Dorsolateral prefrontal cortex (tissue), 122 donors: ENCODE measurements at places on chromosomes 5 and 9.

- DNase-seq: no peak
Measured at GRCh38 chr5:127431977-127432585, 85.4 kb upstream of the PRRC1 start.

- DNase-seq: no peak
Measured at GRCh38 chr5:152151940-152152339, 227.3 kb upstream of the GLRA1 start.

- no peak for DNase-seq
Measured at GRCh38 chr9:12906646-12907045, 131.8 kb downstream of the LURAP1L start.

DNA sequence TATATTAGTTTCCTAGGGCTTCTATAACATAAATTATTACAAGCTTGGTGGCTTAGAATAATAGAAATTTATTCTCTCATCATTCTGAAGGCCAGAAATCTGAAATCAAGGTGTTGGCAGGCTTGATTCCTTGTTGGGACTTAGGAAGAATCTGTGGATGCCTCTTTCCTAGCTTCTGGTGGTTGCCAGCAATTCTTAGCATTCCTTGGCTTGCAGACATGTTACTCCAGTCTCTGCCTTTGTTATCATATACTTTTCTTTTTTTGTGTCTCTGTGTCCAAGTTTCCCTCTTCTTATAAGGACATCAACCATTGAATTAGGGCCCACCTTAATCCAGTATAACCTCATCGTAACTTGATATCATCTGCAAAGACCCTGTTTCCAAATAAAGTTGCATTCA is 31.4 kb downstream of the CTNNA1 start:
- DNase-seq: no peak

DNA sequence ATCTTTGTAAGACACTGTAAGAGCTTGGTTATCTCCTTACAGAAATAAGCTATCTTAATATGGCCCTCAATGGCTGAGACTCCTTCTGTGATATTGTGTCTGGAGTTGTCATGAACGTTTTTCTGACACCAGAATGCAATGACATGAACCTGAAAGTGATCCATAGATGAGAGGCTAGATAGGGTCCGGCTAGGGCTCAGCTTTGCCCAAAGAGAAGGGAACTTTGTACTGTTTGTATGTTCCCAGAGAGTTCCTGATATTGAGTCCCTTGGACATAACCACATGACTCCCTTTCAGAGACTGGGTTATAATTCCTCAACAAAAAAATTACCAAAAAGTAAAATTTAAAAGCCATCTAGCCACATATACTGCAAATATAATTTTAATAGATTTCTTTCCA is 575.8 kb upstream of the CLINT1 start:
- no peak for DNase-seq

DNA sequence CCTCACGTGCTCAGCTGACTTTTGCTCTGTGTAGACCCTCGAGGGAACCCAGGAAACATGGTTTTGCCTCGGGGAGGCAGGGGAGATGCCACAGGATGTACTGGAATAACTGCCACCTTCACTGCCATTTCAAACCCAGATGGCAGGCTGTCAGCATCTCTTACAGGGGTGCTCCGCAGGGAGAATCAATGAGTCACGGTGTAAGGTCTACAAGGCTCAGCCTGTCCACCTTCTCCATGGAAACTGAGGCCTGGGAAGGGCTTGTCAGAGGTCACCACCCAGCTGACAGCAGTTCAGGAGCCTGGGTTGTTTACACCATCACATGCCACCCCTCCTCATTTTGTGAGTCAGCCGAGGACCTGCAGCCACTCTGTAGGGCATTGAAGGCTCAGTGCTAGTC is 30.8 kb downstream of the DAB2IP start:
- DNase-seq: no peak

DNA sequence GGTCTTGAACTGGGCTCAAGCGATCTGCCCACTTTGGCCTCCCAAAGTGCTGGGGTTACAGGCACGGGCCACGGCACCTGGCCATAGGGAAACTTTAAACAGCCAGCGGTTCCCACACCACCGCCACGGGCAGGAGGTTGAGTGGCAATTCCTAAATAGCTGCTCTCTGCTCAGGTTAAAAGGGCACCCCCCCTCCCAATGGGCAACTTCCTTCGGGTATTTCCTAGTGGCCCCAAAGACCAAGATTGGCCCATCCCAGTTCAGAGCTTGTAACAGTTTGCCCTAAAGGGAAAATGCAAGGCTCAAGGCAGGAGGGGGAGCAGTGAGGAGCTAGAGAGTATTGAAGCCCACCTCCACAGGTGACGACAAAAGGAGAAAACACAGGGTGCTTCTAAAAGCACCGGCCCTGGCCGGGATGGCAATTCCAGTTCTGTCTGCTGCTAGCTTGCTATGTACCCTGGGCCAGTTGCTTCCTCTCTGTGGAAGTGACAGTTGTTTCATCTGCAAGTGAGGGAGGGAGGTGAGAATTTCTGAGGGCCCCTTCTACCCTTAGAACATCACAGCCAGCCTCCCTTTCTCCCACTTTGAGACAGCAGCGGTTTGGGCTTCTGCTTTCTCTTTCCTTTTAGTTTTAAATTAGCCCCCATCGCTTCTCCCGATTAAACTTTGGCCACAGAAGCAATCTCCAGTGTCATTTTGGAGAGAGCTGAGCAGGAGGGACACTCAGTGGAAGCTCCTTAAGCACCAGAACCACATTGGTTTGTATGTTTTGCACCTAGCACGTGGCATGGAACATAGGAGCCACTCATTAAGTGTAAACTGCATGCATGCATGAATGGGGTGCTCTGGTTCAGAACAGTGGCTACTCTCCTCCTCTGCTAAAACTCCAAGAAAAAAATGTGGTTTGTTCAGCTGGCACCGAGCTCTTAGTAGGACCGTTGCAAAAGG is 17.3 kb upstream of the TNIP1 start:
- DNase-seq: no peak

DNA sequence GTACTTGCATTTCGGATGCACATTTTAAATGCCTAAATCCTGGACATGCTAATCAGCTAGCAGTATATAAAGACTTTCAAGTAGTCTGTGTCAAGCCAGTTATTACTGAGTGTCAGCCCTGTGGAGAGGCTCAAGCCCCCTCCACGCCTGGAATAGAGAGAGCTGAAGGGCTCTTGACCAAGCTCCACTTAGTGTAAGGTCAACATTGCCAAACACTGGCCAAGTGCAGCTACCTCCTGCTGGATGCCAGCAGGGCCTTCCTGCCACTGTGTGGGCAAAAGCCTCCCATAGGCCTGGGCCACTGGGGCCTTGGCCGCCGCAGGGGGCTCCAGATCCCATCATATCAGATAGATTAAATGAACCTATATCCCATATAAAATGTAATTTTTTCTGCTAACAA is 239.4 kb upstream of the PANK3 start:
- no peak for DNase-seq
